EH (cell line): ENCODE measurements at places on chromosomes 5 and 9.

- peak; percentile 38 for DNase-seq
Observed at GRCh38 chr9:12640016-12640587, 53.1 kb upstream of the TYRP1 start.

DNA sequence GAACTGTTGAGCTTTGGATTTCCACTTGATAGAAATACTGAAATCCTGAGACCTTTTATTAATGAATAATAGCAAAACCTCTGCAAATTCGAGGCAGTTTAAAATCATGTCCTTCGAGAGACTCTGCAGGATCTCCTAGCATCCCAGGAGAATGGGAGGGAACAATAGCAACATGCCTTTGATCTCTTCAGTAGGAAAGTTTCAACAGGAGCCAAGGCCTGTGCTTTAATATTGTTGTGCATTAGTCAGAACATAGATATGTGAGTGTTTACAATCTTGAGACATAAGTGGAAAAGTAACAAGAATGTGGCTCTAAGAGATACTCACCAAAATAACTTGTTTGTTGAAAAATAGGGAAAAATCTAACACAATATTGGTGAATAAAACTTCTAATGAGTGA lies 83.3 kb upstream of the LHFPL2 start:
- DNase-seq, result peak; percentile 32

- DNase-seq, result no peak
Observed at GRCh38 chr9:79116041-79116440, 455.7 kb upstream of the TLE4 start.

DNA sequence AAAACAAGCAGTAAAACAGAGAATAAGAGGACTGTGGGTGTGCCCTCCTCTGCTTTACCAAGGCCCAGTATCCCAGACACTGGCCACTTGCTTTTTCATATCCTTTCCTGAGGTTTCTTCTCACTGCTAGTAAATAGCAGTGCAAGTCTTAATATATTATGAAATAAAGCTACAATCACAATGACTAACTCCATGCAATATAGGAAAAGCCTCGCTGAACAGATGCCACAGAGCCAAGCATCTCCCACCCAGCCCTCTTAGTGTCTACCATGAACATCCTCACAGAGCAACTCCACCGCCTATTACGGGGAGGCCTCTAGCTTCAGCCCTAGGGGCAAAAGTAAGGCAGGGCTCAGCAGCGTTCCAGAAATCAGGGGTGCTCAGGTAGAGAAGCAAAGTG lies 130.7 kb upstream of the LHFPL2 start:
- DNase-seq, result peak; percentile 36

DNA sequence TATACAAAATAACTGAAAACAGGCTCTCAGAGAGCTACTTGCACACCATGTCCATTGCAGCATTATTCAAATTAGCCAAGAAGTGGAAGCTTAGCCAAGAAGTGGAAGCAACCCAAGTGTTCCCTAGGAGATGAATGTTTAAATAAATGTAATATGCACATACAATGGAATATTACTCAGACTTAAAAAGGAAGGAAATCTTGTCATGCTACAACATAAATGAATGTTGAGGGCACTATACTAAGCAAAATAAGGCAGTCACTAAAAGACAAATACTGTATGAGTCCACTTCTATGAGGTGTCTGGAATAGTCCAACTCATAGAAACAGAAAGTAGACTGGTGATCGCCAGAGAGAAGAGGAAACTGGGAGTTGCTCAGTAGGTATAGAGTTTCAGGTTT lies 438.1 kb downstream of the MAT2B start:
- no peak for DNase-seq

DNA sequence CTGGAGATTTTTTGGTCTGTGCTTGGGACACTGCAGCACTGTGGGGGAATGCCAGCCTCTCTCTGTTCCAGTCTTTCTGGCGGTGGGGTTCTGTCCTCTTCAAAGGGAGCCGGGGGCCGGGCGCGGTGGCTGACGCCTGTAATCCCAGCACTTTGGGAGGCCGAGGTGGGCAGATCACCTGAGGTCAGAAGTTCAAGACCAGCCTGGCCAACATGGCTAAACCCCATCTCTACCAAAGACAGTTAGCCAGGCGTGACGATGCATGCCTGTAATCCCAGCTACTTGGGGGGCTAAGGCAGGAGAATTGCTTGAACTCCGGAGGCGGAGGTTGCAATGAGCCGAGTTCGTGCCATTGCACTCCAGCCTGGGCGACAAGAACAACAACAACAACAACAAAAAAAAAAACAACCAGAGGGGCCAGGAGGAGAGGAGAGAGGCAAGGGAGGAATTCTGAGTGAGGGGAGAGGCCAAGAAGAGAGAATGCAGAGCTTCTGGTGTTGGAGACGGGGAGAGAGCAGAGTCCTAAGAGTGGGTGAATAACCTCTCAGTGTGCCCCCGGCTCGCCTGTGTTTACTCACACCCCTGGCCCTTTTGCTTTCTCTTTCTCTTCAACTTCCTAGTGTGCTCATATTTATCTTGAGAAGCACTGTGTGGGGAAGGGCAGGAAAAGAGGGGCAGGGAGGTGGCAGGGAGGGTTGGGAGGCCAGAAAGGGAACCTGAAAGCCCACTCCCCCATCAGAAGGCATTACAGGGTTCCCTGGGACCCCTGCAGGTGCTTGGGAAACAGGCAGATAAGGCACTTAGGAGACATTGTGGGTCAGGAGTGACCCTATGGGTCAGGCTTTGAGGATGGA lies 3.2 kb upstream of the SET start:
- DNase-seq, result peak; percentile 6

DNA sequence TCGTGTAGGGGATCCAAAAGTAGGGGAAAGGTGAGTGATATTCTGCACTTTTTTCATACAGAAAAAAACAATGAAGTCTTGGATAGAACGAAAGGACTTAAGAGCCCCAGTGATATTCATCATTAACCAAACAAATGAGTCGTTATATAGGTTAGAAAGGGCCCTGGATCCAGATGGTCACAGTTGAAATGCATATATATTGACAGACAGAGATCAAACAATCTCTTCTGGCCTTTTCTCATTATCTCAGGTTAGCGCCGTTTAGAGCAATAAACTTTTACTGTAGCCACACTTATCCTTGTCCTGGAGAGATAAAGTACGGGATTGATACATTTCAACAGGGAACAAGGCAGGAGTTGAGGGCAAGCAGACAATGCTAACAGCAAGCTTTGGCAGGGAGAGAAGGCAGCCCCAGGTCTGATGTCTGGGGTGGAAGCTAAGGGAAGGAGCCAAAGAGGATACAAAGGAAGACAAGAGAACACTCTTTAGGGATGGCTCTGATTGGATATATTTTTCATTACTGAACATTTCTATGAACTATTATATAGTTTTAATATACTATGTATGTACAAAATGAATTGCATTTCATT lies 77.0 kb downstream of the LIFR start:
- no peak for DNase-seq

DNA sequence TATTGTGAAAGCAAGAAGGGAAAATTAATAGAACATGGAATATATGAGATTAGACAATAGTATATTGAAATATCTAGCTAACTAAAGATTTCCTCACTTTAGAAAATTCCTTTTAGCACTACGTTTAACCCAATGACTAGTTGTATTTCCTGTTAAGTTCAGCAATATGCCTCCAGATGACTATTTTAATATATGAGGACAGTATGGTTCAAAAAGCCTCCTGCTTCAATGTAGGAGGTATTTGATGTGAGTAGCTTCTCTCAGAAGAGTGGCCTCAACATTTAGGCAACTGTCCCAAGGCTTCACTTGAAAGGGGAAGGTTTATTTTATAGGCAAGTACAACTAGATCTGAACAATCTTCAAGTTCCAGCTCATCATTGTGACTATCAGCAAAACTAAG lies 2.0 kb upstream of the MEF2C start:
- no peak for DNase-seq

DNA sequence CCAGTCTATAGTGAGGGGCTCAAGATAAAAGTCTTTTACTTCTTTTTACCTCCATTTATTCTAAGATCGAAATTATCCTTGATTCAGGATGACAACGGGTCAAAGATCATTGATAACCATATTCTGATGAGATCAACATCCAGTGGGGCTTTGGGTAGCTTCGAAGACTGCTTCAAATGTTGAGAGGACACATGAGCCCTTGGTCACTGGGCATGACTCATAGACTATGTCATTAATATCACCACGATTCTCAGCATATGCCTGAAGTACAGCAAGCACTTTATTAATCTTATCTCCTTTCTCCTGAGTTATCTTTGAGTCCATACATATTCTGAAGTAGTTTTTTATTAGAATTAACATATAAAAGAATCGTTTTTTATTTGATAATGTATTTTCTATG lies 117.1 kb upstream of the DAB2 start:
- DNase-seq, result peak; percentile 21

- peak; percentile 29 for DNase-seq
Observed at GRCh38 chr5:141657404-141657803, 6.2 kb upstream of the FCHSD1 start.

GRCh38 chr9:131263701-131264100 lies 12.6 kb downstream of the FAM78A start:
- no peak for DNase-seq

GRCh38 chr5:83407931-83408330 lies 63.6 kb upstream of the VCAN start:
- no peak for DNase-seq

GRCh38 chr5:93582677-93583438 lies at the start of gene NR2F1:
Gene NR2F1 (plus strand): TSS chr5:93583222. CDS start chr5:93585024, 1,802 bp downstream.
- peak; percentile 90 for DNase-seq

GRCh38 chr9:77933976-77934375 lies 97.6 kb downstream of the GNAQ start:
- no peak for DNase-seq

DNA sequence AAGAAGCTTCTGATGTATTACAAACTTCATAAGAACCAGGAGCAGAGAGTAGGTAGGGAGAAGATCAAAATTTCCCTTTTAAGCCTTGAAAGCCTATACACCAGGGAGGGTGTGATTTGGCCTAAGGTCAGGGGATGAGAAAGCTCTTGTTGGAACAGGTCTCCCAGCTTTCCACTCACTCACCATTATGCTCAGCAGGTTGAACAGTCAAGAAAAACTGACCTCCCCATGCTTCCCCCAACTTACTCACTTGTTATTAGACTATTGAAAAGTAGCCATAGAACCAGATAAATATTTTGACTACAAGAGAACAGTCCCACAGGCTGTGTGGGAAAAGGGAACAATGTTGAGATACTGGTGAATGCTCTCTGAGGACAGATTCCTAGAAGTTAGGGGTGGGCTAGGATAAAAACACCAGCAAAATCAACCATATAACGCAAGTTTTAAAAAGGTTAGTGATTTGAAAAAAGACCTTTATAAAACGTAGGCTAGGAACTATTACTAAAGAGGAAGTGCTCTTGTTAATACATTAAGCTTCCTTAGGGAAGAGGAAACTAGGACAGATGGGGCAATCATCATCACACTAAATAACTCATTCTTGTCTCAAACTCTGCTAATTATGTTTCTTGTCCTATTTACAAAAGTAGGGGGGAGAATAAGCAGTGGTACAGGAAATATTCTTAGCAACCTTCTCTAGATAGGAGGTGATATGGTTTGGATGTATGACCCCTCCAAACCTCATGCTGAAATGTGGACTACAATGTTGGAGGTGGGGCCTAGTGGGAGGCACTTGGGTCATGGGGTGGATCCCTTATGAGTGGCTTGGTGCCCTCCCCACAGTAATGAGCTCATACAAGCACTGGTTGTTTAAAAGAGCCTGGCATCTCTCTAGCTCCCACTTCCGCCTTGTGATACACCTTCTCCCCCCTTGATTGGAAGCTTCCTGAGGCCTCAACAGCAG lies 31.0 kb downstream of the PCDHGC5 start:
- DNase-seq, result no peak

DNA sequence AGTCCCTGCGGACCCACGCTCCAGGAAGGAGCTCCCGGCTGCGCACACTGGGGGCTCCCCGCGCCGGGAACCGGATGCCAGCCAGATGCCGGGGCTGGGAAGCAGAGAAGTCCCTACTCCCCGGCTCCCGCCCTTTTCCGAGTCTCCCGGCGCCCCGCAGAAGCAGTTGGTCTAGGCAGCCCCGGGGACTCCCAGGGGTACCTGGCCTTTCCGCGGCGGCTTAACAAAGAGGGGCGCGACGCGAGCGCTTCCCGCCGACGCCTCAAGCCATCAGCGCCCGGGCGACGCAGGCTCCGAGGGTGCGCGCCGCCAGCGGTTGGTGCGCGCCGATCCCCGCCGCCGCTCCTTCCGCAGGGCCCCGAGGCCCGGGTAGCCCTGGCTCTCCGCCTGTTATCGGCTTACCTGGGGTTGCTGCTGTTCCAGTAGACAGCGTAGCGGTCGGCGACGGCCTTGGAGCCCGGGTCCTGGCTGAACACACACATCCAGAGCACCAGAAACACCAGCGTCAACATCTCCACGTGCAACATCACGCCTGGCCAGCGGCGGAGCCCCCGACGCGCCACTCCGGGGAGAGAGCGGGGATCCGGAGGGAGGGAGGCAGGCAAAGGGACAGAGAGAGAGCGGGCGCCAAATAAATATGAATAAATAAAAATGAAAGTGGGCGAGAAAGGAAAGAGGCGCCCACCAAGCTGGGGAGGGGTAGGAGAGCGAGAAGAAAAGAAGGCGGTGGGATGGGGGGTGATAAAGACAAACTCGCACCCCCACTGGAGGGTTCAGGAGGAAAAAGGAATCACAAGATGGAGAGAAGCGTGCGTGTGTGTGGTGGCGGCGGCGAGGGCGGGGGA lies 428 bp downstream of the EFNA5 start:
- peak; percentile 9 for DNase-seq

DNA sequence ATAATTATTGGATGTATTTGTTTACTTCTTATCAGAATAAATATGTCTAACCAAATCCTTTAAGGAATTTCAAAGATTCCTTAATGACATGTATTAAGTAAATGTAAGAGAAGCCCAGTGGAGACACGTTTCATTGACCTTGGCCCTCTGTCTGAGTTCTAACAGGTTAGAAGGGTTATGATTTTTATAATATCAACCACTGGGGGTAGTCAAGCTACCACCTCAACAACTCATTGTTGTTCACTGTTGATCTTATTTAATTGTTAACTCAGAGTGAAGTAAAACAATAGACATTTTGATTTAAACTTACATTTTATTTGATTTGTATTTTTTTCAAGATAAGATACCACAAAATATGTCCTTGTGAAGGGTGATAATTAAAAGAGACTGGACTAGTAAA lies 499.2 kb upstream of the COX7C start:
- DNase-seq, result no peak

DNA sequence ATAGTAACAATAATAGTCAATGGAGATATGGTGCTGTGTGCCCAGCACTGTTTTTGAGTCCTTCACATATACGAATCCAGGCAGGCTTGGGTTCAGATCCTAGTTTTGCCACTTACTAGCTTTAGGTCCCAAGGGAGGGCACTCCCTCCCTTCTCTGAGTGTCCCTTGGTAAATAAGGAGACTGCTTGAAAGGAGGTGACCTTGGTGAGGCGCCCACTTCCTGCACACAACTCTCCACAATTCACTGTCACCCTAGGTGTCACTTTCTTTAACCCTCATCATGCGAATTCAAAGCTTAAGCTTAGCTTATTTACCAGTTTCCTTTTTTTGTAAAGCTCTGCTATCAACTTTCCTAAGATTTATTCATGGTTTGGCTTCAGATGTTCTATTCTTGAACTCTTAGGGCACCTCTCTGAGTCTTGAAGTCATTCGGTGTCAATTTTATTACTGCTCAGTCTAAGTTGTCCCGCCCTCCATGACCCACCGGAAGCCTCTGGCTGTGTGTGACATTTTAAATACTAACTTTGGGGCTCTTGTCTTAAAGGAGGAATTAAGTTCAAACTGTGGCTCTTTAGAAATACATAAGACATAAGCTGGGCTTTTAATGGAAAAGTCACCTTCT lies 170.7 kb upstream of the ZNF618 start:
- no peak for DNase-seq
